ENCODE measurements at places on chromosomes 2 and 18.

GRCh38 chr18:37246779-37247340 is 318.7 kb downstream of the CELF4 start:
- peak; percentile 8 for DNase-seq

GRCh38 chr2:150165988-150166312 is 321.5 kb downstream of the RND3 start:
- DNase-seq: no peak

DNA sequence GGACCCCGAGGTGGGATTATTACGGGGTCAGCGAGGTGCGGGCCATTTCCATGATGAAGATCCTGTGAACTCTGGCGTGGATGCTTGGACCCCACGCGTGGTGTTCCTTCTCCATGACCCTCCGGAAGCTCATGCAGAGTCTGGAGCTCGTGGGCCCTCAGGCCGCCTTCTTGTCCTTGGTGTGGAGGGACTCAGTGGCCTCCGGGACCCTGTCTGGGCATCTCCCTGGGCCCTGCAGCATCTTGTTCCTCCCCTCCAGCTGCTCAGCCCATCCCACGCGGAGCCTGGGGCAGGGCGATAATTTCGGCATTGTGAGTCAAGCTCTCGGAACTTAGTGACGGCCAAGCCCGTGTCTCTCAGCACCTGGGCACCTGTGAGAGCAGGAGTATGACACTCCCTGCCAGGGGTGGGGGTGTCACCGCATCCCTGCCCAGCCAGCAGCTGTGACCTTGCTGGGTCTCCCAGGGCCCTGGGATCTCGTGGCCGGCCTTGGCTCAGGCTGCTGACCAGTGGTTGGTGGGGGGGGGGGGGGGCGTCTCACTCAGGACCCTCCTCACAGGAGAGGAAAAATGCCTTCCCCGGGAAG is 24.6 kb downstream of the RTP5 start:
- DNase-seq: peak; percentile 18

- DNase-seq: no peak
These were observed 49.8 kb upstream of the CNGA3 start for GRCh38 chr2:98296440-98296839.

DNA sequence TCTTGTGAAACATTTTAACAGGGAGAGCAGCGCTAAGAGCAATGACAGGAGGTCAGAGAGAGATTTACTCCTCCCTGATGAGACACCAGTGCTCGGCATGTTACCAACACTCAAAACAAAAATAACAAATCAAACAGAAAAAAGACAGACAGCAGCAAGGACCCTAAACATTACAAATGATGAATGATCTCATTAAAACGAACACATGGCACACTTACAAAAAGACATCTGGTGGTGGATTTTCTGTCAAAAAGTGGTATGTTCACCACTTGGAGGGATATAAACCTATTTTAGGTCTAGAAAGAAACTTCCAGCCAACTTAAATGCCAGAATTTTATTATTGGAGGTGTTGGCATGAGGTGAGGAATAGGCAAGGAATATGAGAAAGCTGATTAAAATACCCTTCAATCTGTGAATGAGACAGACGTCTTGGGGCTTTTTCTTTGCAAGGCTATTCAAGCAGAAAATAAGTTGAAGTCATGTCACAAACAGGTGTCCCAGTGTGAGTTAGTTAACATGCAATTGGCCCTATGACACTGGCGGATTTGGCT is 112.8 kb downstream of the PRELID3A start:
- DNase-seq: no peak

DNA sequence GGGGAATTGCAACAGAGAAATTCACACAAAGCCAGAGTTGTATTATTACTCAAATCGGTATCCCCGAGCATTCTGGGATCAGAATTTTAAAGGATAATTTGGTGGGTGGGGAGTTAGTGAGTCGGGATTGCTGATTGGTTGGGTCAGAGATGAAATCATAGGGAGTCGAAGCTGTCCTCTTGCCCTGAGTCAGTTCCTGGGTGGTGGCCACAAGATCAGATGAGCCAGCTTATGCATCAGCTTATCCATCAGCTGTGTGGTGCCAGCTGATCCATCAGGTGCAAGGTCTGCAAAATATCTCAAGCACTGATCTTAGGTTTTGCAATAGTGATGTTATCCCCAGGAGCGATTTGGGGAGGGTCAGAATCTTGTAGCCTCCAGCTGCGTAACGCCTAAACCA is 34.3 kb upstream of the ITM2C start:
- no peak for DNase-seq

DNA sequence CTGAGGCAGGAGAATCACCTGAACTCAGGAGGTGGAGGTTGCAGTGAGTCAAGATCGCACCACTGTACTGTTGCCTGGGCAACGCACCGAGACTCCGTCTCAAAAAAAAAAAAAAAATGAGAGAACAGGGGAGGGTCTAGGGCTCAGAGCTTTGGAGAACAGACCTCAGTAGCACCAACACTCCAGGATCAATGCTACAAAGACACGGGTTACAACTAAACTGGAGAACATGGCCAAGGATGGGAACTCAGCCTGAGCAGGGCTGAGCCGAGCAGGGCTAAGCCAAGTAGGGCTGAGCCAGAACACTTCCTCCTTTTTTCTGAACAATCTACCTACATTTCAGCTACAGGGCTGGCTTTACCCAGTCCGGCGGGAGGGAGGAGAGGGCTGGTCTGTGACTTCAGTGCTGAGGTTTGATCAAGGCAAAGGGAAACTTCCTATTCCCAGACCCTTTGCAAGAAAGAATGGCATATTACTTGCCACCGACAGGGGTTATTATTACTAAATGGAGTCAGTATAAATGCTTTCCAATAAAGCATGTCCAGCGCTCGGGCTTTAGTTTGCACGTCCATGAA is 2.9 kb upstream of the CASP8 start:
- DNase-seq: peak; percentile 60

DNA sequence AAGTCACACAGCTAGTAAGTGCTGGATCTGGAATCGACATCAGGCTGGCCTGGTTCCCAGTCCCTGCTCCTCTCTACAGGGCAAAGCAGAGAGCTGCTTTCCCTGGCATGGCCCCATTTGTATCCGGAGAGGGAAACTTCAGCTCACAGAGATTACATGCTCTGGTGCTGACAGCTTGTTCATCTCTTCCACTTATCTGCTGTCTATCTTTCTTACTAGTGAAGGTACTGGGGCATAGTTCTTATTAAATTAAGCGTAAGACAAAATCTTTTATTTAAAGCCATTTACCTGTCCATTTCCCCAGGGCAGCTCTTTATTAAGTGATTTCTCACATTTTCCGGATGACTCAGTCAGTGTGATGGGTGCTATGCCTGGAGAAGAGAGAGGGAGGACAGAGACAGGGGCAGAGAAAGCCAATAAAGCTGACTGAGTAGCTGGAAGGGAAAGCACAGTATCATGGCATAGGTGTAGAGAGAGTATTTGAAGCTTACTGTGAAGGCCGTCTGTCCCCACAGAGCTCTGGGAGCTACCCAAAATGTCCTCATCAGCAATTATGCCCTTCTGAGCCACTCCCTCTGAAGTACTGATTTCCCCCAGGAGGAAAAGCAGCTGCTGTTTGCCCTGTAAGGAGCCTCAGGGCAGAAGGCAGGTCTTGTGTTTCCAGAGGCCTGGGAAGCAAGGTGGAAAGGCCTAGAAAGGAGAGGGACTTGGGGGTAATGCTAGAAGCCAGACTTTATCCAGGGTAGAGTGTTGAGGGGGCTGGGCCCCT is 44.1 kb upstream of the EPAS1 start:
- peak; percentile 57 for DNase-seq

- no peak for DNase-seq
These were observed 468.7 kb upstream of the FANCL start for GRCh38 chr2:58709687-58710354.

GRCh38 chr18:11820697-11821096 is 30.5 kb upstream of the CHMP1B start:
- no peak for DNase-seq

DNA sequence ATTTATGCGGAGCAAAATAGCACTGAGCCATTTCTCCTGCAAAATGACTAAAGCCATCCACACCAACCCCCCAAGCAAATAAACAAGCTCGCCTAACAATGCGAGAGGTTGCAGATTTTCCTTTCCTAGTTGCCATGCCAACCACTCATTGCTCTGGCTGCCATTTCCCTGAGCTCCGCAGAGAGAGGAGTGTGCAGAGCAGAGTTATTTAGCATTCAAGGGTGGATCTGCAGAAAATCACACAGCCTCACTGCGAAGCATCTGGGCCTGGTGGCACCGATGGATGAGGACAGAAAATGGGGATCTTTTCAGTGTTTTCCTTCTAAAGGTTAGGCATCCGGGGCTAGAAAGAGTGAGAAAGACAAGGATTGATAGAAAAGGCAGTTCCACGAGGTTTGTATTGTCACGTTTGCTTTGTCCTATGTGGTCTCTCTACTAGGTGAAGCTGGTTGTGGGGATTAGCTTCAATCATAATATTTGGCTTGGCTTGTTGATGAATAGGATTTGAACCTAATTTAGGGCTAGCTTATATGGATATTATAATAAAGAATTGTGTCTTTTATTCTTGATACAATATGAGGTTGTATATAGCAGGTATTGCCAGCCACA is 110.2 kb upstream of the UNC80 start:
- DNase-seq: no peak

DNA sequence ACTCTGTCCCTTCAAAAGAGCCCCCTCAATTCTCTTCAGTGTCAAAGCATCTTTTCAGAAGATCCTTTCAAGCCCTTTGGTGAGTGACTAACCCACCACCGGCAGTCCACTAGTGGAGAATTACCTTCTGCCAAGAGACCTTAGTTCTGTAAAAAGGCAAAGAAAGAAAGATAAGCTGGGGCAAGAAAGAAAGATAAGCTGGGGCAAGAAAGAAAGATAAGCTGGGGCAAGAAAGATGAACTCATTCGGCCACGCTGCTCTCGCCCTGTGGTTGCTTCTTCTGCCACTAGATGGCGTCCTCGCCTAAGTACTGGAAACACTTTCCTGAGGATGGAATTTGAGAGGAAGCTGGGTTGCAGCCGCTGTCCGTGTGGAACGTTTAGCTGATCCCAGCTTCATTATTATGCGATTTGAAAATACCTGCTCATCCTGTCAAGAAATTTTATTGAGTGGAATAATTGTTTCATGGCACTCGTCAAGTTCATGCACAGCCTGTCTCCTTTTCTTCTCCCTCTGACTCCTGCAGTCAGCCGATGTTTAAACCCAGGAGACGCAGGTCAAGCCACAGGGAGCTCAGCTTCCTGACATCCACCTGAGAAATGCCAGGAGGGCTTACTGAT is 17.3 kb upstream of the ANXA4 start:
- peak; percentile 88 for DNase-seq

DNA sequence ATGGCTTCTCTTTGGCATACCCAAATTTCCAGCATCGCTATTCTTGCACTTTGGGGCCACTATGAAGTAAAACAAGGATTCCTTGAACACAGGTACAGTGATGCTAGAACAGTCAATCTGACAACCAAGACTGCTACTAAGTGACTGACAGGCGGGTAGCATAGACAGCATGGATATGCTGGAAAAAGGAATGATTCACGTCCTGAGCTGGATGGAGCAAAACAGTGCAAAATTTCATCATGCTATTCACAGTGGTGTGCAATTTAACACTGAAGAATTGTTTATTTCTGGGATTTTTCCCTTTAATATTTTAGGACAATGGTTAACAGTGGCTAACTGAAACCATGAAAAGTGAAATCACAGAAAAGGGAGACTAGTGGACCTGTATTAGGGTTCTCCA is 1511.2 kb upstream of the ZEB2 start:
- no peak for DNase-seq

GRCh38 chr2:31240381-31241365 is 6.7 kb downstream of the EHD3 start:
- DNase-seq: no peak

- no peak for DNase-seq
These were observed 2.0 kb upstream of the TUBB6 start for GRCh38 chr18:12305930-12306629.

DNA sequence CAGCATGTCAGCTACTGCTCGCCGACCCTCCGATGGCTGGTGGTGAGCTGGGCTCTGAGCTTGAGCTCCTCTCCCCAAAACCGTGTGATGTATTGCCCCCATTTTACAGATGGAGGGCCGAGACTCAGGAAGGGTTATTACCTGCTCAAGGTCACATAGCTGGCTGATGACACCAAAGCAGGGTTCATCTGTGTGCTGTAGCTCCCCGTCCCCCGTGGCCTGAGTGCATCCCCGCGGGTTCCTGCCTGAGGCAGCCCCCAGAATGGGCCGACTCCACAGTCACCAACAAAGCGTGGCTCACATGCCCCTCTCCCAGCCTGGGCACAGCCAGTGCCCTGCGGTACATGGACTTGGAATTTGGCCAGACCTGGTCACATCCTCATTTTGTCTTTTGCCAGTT is 198.6 kb downstream of the TFCP2L1 start:
- no peak for DNase-seq

DNA sequence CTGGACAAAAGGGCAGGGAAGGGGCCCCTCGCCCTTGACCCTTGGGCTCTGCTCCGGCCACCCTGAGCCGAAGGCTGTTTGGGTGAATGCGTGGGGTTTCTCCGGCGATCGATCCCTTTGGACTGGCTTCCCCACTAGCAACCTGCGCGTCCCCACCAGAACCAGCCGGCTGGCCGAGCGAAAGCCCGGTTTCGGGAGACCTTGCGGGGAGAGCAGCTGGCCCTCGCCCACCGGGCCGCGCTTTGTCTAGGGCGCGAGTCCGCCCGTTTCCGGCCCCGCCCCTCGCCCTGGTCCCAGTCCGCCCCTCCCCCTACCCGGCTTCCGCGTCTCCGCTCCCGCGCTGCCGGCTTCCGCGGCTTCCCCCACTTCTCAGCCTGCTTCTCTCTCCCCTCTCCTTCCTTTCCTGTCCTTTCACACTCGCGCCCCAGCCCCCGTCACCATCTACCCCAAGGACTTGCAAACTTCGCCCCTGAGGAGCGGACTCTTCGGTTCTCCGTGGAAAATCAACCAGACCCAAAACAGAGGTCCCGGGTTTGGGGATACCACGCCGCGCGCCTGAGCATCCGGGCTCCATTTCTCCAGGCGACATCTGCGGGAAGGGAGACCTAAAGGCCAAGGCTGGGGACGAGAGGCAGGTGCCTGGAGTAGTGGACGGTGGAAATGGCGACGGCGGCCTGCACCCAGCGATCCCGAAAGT is 48.0 kb upstream of the ATP6V1B1 start:
- no peak for DNase-seq

DNA sequence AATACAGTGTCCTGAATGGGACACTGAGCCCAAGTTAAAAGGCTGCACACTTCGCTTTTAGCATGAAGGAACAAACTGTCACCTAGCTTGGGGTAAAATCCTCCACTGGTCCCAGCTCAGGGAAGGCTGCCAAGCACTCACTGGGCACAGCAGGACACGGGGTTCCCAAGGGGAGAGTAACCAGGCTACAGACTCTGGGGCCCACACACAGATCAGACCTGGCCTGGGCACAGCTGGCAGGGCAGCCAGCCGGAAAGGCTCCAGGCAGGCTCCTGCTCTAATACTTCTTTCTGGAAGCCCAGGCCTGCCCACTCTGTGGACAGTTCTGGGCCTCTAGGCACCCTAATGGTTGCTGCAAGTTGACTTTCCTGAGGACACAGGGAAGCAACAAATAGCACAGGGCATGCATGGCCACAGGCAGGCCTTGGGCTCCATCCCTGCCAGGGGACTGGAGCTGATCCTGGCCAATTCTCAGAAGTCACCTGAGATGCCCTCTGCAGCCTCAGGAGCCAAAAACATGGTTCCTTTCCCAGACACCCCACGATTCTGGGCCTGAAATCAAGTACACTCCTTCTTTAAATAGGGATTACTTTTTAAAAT is 18.7 kb upstream of the SULT1C3 start:
- DNase-seq: no peak

- peak; percentile 49 for DNase-seq
These were observed 24.4 kb downstream of the ZNF892 start for GRCh38 chr2:95231723-95232122.

- DNase-seq: no peak
These were observed 520.5 kb upstream of the CDH7 start for GRCh38 chr18:65230311-65230710.
